A673 (cell line): ENCODE measurements at places on chromosomes 16 and 17. TPM values are rescaled to one million over a fixed set of nuclear protein-coding genes. Genes with fewer than 3 reads are reported as not detected.

- H3K27me3 ChIP-seq = no peaks in the 10 kb centered on the region
- no peak overlapping the region for H3K27ac ChIP-seq
- no peak for DNase-seq
- H3K4me1 ChIP-seq = peaks cover 5% of the 10 kb centered on the region
These were observed 30.1 kb downstream of the DNAH2 start for GRCh38 chr17:7747635-7748071.

GRCh38 chr17:603406-604114, 111.1 kb downstream of the VPS53 start:
- peaks cover 16% of the 10 kb centered on the region for H3K4me1 ChIP-seq
- no peaks in the 10 kb centered on the region for H3K27me3 ChIP-seq
- H3K4me3 ChIP-seq = no peak overlapping the region
- H3K36me3 ChIP-seq = peaks cover 6% of the 10 kb centered on the region
- DNase-seq = no peak
- H3K27ac ChIP-seq = no peak overlapping the region

DNA sequence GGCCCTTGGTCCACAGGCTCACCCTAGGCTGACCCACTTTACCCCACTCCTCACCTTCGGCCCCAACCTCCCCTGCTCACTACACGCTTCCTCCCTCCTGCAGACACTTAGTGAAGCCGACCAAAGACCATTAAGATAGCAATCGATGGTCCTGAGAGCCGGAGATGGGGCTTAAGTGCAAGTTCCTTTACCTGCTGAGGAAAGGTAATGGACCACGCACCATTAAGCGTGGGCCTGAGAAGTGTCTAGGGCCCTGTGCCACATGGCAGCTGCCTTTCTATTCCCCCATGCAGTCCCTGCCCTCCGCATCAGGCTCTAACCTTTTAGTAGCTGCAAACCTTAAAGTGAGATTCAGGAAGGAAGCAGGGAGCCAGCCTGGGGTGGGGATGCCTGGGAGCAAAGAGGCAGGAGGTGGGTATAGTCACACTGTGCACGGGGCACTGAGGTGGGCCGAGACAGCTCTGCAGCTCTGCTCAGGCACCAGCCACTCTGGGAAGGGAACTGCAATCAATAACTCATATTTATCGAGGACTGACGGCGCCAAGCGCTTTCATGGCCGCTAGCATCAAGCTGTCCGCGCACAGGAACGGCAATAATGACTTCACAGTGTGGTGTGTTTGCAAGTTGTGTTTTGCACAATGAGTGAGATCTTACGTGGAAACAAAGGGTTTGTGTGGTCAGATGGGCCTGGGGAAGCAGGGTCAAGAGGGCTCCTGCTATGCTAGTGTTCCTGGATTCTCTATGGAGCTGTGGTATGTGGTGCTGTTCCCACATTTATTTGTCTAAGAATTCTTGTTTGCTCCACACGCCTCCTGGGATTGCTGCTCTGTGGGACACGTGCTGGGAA, 84.9 kb upstream of the CDC42EP4 start:
- H3K27me3 ChIP-seq = no peaks in the 10 kb centered on the region
- H3K4me1 ChIP-seq = no peaks in the 10 kb centered on the region
- H3K36me3 ChIP-seq = no peaks in the 10 kb centered on the region
- no peak for DNase-seq
- no peak overlapping the region for H3K27ac ChIP-seq

DNA sequence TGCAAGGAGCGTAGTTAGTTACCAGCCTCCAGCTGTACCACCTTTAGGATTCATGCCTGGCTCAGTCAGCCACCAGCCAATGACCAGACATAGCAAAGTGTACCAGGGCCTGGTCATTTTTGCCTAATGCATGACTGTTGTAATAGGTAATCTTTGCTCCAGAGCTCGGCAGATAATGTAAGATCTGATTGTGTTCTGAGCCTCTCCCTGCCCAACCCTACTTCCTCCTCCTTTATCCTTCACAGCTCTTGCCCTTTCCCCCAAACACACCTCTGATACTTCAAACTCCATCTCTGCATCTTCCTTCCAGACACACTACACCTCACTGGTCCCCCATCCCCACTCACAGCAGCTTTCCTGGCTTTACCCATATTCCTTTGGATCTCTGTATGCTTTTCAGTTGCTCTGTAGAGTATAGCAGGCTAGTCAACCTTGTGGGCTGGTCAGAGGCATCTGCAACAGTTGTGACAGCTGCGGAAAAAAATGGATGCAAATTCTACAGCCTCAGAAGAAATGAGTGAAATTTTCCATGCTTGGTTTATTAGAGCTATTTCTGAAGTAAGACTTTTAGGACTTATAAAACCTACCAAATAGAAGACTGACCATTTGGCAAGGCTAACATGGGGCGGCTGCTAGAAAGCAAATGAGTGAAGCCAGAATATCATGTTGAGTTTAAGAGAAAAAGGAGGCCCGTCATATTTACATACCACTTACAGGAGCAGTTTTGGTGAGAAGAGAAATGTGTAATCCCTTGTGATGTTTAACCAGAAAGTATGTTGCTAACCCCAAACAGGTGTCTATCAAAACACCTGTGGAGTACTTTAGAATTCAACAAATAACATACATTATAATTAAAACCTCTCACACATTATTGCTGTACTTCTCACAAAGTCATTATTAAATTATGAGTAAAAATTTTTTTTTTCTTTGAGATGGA, 19.9 kb upstream of the C16orf87 start:
- no peak overlapping the region for H3K27ac ChIP-seq
- no peaks in the 10 kb centered on the region for H3K27me3 ChIP-seq
- DNase-seq = no peak
- no peaks in the 10 kb centered on the region for H3K36me3 ChIP-seq

DNA sequence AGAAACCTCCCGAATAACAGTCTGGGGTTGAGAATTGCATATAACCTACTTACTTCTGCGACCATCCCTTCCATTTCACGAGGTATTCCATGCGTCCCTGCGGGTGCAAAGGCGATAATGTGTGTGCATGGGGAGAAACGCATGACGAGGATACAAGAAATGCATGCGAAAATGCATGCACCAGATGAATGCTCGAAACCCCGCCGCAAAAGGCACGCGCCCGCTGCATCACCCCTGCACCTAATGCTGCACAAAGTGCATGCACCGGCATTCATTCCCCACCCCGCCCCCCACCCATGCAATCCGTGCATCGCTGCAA, 474 bp downstream of the CBX8 start:
- no peak for DNase-seq
- H3K36me3 ChIP-seq = peaks cover 15% of the 10 kb centered on the region
- peaks cover 6% of the 10 kb centered on the region for H3K27me3 ChIP-seq
- H3K27ac ChIP-seq = peak overlapping the region; percentile 94

GRCh38 chr17:57113656-57114055, 28.6 kb downstream of the AKAP1 start:
- no peak overlapping the region for H3K27ac ChIP-seq
- H3K4me3 ChIP-seq = no peak overlapping the region
- no peak for DNase-seq
- H3K4me1 ChIP-seq = peaks cover 13% of the 10 kb centered on the region

DNA sequence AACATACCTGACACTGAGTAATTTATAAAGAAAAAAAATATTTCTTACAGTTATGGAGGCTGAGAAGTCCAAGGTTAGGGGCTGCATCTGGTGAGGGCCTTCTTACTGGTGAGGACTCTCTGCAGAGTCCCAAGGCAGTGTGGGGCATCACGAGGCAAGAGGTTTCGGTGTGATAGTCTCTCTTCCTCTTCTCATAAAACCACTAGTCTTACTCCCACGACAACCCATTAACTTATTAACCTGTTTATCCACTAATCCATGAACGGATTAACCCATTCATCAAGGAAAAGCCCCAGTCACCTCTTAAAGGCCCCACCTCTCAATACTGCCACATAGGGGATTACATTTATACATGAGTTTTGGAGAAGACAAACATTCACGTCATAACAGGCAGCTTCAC, 20.1 kb downstream of the CIITA start:
- H3K36me3 ChIP-seq = no peaks in the 10 kb centered on the region
- H3K4me3 ChIP-seq = no peak overlapping the region
- DNase-seq = no peak
- H3K27me3 ChIP-seq = peaks cover 5% of the 10 kb centered on the region

- DNase-seq = no peak
- no peaks in the 10 kb centered on the region for H3K36me3 ChIP-seq
- peaks cover 3% of the 10 kb centered on the region for H3K27me3 ChIP-seq
- no peak overlapping the region for H3K27ac ChIP-seq
- no peak overlapping the region for H3K4me3 ChIP-seq
These were observed 40.0 kb downstream of the SOST start for GRCh38 chr17:43718544-43718943.

DNA sequence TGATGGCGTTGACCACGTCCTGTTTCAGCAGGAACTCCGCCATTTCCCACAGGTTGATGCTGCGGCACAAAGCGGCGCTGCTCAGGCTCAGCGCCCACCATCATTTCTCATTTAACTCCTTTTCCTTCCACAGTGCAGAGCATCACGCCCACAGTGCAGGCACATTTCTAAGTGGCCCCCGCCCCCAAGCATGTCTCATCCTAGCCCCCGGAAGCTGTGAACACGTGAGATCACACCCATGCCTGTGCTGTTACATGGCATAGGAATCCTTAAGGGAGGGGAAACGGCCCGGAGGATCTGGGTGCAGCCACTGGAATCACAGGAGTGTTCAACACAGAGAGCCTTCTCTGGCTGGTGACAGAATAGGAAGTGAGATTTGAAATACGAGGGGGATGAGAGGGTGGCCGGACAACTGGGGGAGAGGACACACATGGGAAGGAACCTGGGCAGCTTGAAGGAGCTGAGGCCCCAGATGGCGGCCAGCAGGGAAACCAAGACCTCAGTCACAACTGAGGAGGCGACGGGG, 4.7 kb downstream of the NAGPA start:
- H3K27ac ChIP-seq = no peak overlapping the region
- no peaks in the 10 kb centered on the region for H3K36me3 ChIP-seq
- H3K4me3 ChIP-seq = no peak overlapping the region
- no peak for DNase-seq
- H3K27me3 ChIP-seq = no peaks in the 10 kb centered on the region

- no peak overlapping the region for H3K27ac ChIP-seq
- H3K4me3 ChIP-seq = no peak overlapping the region
- H3K4me1 ChIP-seq = no peaks in the 10 kb centered on the region
- H3K36me3 ChIP-seq = no peaks in the 10 kb centered on the region
These were observed 20.5 kb downstream of the CDC42EP4 start for GRCh38 chr17:73291260-73291801.

GRCh38 chr16:2308089-2308962, 32.2 kb downstream of the ABCA3 start:
- H3K27me3 ChIP-seq = no peaks in the 10 kb centered on the region
- H3K4me3 ChIP-seq = no peak overlapping the region
- H3K36me3 ChIP-seq = no peaks in the 10 kb centered on the region
- no peak for DNase-seq
- no peak overlapping the region for H3K27ac ChIP-seq

DNA sequence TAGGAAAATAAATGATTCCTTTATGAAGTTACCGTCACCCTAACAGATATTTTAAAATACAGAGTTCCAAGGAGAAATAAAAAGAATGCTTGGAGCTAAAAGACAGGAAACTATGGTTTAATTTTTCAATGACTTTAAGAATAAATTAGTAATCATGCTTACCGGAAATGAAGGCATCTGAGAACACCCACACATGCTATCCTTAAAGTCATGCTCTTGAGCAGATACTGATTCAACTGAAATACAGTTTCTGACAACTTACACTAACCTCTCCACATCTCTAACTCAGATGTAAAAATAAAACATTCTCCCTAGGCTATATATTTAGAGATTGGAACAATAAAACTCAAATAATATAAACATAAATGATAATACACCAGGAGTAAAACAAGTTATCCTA, 7.8 kb downstream of the PSMD12 start:
- H3K36me3 ChIP-seq = peaks cover 41% of the 10 kb centered on the region
- peak overlapping the region; percentile 84 for H3K27ac ChIP-seq
- no peaks in the 10 kb centered on the region for H3K27me3 ChIP-seq
- DNase-seq = peak; percentile 78
- H3K4me3 ChIP-seq = peak overlapping the region; percentile 15
- H3K4me1 ChIP-seq = peaks cover 88% of the 10 kb centered on the region

- DNase-seq = no peak
- H3K27me3 ChIP-seq = no peaks in the 10 kb centered on the region
- no peak overlapping the region for H3K27ac ChIP-seq
- H3K4me1 ChIP-seq = no peaks in the 10 kb centered on the region
- H3K36me3 ChIP-seq = no peaks in the 10 kb centered on the region
- no peak overlapping the region for H3K4me3 ChIP-seq
These were observed 124.4 kb downstream of the CCDC144A start for GRCh38 chr17:16814439-16814838.

DNA sequence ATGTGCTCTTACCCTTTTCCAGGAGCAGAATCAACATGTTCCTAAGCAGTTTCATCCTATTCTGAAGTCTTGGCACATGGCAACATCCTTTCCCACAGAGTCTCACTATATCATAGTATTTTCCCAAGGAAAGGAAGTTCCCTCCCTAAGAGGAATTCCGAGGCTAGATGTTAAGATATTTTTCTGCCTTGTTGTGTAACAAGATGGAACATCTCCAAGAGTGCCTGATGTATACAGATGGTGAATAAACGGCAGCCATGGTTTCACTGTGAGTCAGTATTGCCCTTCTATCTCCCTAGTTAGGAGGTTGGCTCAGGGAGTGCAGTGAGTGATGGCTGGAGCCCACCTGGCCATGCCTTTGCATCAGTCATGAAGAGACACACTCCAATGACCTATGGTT, 48.2 kb downstream of the SPACA3 start:
- no peaks in the 10 kb centered on the region for H3K36me3 ChIP-seq
- no peak overlapping the region for H3K27ac ChIP-seq
- H3K4me3 ChIP-seq = no peak overlapping the region

- peaks cover 5% of the 10 kb centered on the region for H3K27me3 ChIP-seq
- H3K4me1 ChIP-seq = peaks cover 3% of the 10 kb centered on the region
- H3K36me3 ChIP-seq = no peaks in the 10 kb centered on the region
These were observed 20.1 kb downstream of the NKD1 start for GRCh38 chr16:50568187-50568815.

- no peaks in the 10 kb centered on the region for H3K27me3 ChIP-seq
- H3K4me3 ChIP-seq = no peak overlapping the region
- peaks cover 21% of the 10 kb centered on the region for H3K4me1 ChIP-seq
- H3K27ac ChIP-seq = no peak overlapping the region
- peak; percentile 83 for DNase-seq
These were observed 2.0 kb upstream of the ARRB2 start for GRCh38 chr17:4708436-4708835.

The CUEDC1 gene
- 53.5 and 55.6 TPM in 2 replicates for total RNA-seq

The EIF1 gene
- total RNA-seq = 504 and 524 TPM in 2 replicates

The FDXR gene
- 17.8 and 22.3 TPM in 2 replicates for total RNA-seq

The TMC5 gene
- 1.0 and 3.5 TPM in 2 replicates for total RNA-seq

The PIGQ gene
- 59.4 and 65.7 TPM in 2 replicates for total RNA-seq

The SBK1 gene
- total RNA-seq = 22.2 and 26.8 TPM in 2 replicates

The RCVRN gene
- total RNA-seq = not detected in 2 replicates

The GNG13 gene
- total RNA-seq = not detected in 2 replicates

The DLX3 gene
- total RNA-seq = 0.20 TPM in 1 of 2 replicates, not detected in the other

The NUPR1 gene
- 0.19 and 0.76 TPM in 2 replicates for total RNA-seq

The HS3ST4 gene
- total RNA-seq = 33.5 and 34.0 TPM in 2 replicates
